ENCODE measurements at places on chromosomes 2 and 18.

DNA sequence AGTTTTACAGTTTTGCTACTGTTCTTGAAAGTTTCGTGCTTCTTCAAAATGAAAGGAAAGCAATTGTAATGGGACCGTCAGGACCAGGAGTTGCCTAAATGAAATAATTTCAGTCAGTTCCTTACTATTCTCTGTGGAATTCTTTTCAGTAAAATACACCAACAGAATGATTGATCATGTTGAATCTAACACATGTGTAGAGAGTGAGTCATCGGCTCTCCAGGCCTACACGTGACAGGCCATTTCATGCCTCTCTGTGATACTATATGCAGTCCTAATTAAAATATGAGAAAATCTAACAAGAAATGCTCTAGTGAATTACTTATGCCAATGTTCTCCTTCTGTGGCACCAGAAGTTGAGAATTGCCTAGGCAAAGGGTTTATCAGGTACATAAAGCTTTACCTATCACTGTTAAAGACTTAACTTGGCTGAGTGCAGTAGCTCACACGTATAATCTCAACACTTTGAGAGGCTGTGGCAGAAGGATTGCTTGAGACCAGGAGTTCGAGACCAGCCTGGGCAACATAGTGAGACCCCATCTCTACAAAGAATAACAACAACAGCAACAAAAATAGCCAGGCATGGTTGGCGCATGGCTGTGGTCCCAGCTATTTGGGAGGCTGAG is 199.4 kb downstream of the LRRTM1 start:
- DNase-seq = no peak

DNA sequence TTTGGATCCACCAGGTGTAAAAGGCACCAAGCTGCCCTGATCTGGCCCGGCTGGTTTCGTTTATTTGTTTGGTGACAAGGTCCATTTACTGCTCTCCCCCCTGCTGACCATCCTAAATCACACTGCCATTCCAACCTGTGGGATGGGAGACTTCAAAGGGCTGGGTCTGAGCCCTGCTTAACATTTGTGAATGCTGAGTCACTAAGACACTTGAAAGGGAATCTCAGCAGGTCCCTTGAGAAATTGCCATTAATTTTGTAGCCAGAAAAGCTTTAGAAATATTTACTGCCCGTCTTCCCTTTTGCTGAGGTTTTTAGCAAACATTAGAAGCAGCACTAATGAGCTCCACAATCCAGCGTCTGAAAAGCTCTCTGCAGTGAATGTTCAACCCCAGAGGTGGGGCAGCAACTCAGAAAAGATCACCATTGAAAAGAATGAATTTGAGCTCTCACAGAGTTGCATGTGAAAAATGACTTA is 133.8 kb downstream of the ARL4C start:
- DNase-seq = no peak

GRCh38 chr2:181682026-181682789 is 1.9 kb upstream of the NEUROD1 start:
- no peak for DNase-seq

DNA sequence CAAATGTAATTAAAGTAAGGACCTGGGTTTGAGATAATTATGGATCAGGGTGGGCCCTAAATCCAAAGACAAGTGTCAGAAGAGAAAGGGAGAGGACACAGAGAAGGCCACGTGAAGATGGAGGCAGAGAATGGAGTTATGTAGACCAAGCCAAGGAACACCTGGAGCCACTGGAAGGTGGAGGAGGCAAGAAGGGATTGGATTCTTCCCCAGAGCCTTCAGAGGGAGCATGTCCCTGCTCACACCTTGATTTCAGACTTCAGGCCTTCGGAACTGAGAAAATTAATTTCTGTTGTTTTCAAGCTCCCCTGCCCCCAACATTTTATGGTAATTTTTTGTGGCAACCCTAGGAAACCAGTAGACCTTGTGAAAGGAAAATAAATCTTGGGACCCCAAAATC is 19.6 kb downstream of the CAPN14 start:
- DNase-seq = no peak

DNA sequence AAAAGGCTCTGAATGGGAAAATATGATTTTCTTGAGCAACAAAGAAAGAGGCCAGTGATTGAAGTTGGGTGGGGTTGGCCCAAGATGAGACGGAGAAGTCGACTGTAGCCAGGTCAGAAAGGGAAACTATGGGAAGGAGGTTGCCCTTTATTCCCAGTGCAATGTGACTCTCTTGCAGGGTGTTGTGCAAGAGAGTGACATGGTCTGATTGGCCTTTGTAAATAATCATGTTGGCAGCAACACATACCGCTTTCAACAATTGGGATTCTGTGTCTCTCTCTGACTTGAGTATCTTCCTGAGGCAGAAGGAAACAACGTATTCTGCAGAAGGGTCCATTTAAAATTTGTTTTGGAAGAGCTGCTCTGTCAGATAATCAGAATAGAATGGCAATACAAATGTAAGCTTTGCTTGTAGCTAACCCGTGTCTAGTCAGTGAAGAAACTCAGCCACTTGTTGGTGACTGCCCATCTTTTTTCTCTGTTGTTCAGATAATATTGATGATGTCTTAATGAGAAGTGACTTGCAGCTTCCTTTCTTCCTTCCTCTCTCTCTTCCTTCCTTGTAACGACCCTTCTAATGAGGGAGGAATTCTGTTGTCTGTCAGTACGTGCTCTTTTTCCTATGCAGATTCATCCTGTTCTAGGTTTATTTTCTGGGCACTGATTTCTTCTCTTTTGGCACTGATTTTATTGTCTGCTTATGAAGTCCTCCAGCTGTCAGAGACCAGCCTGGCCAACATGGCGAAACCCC is 311.0 kb upstream of the FAM98A start:
- no peak for DNase-seq

- DNase-seq = no peak
Measured at GRCh38 chr2:195027947-195028346, 629.1 kb upstream of the SLC39A10 start.

- DNase-seq = no peak
Measured at GRCh38 chr2:227793148-227793712, 20.4 kb upstream of the CCL20 start.

GRCh38 chr2:150938527-150938926 is 323.1 kb downstream of the RBM43 start:
- no peak for DNase-seq

- no peak for DNase-seq
Measured at GRCh38 chr2:83756219-83756618, 702.9 kb downstream of the SUCLG1 start.

DNA sequence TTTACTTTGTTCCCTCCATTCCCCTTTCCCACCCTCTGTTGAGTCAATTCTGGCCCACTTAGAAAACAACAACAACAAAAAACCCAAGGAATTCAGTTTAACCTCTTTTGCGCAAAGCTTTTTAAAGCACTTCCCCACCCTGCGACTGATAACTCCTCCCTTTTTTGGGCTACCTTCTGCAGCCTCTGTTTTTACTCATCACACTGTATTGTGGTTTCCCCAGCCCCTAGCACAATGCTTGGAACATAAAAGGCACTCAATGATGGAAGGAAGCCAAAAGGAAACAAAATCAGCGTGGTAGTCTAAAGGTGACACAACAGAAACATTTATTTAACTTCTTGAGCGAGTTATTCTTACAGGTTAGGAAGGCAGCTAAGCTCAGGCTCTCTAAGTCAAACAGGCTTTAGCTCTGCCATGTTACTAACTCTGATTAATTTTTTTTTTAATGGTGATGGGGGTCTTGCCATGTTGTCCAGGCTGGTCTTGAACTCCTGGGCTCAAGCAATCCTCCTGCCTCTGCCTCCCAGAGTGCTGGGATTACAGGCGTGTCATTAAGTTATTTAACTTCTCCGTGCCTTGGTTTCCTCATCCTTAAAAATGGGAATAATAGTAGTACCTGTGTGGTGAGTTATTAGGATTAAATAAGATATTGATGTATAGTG is 1.3 kb downstream of the CEP68 start:
- DNase-seq = no peak

DNA sequence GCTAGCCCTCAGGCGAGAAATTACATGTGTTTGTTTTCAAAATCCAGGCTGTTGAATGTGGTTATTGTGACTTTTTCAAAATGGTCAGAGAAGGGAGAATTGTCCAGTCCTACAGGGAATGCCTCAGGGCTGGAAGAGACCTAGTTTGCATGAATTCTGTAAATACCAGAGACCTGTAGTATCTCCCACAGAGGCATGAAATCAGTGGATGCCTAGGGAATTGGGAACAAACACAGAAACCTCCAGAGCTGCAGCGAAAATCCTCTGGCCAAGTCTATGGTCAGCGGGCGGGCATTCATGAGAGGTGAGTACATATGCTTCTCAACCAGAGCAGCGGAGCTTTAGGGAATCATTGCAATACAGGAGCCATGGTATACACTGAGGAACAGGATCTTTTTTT is 1596.5 kb upstream of the NXPH2 start:
- DNase-seq = no peak

DNA sequence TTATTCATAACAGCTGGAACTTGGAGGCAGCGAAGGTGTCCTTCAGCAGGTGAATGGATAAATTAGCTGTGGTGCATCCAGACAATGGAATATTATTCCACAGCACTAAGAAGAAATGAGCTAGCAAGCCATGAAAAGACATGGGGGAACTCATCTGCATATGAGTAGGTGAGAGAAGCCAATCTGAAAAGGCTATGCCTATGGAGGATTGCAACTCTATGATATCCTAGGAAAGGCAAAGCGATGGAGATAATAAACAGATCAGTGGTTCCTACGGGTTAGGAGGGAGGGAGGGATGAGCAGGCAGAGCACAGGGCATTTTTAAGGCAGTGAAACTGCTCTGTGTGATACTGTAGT is 66.2 kb downstream of the ODC1 start:
- no peak for DNase-seq

DNA sequence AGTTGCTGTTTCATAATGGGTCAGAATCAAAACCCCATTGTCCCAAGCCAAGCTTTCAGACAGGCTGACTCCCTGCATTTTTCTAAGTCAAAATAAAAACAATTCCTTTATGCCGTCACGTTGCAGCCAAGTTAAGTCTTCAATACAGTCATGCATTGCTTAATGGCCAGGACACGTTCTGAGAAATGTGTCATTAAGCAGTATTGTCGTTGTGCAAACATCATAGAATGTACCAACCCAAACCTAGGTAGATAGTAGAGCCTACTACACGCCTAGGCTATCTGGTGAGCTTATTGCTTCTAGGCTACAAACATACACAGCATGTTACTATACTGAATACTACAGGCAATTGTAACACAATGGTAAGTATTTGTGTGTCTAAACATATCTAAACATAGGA is 160.4 kb upstream of the FOSL2 start:
- no peak for DNase-seq

DNA sequence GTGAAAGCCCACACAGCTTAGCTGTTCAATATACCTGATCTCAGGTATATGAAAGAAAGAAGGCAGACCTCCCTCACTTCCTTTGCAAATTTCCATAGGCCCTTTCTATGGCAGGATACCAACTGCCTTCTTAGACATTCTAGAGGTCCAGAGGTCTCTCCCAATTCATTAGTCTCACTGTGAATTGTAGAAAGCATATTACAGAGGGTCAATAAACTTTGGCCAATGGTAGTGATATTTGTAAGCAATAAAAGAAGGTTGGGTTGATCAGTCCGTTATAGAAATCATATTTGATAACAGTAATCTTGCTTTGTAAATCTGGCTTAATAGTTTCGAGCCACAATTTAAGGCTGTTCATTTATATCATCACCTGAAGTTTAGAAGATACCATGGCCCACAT is 50.7 kb upstream of the ATP8B1 start:
- DNase-seq = no peak

- DNase-seq = no peak
Measured at GRCh38 chr2:21256006-21256405, 132.2 kb downstream of the TDRD15 start.

DNA sequence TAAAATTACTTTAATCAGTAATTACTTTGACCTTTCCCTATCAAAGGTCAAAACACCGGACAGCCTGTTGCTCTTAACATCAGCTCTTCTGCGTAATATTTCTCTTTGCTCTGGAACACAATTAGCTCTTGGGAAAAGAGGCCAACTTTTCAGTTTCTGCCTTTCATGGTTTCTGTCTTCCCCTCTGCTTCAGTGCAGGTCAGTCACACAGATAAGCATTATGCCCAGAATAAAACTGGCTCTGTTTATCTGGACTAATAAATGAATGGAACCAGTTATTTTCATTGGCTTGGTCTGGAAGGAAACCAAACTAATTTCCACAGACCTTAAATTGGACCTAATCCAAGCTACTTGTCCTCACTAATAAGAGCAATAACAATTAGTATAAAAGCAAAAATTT is 26.2 kb upstream of the GALNT3 start:
- no peak for DNase-seq

GRCh38 chr2:46661526-46661925 is 182.2 kb downstream of the TMEM247 start:
- no peak for DNase-seq
